ENCODE measurements at places on chromosomes 5 and 9. TPM values are rescaled to one million over a fixed set of nuclear protein-coding genes. Genes with fewer than 3 reads are reported as not detected.
A peak's percentile ranks its signal among the peaks of the same experiment; 100 is the strongest.

DNA sequence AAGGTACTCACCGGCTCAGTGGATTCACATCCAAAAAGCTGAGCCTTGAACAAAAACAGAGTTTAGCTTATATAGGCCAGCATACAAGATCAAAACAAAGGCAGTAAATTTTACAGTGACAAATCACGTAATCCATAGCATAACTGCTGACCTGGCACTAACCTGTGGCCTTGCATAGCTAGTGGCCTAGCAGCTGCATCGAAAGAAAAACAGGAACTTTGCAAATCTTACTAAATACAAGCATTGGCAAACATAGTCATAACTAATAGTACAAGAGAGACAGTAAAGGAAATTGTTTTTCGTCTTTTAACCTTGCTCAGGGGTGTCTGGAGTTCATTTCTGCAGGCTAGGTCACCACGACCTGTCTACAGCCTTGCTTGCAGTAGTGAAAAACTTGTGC, 4.8 kb downstream of the HSDL2 start:
- H3K36me3 ChIP-seq, result no peaks in the 10 kb centered on the region
- H3K27me3 ChIP-seq, result no peaks in the 10 kb centered on the region
- no peak for DNase-seq
- peaks cover 41% of the 10 kb centered on the region for H3K4me1 ChIP-seq
- peak overlapping the region; percentile 61 for H3K27ac ChIP-seq

GRCh38 chr5:74919041-74919440, 52.9 kb upstream of the FAM169A start:
- H3K4me1 ChIP-seq, result no peaks in the 10 kb centered on the region
- H3K4me3 ChIP-seq, result no peak overlapping the region
- no peak for DNase-seq
- no peaks in the 10 kb centered on the region for H3K36me3 ChIP-seq
- H3K27me3 ChIP-seq, result no peaks in the 10 kb centered on the region
- H3K27ac ChIP-seq, result no peak overlapping the region

GRCh38 chr9:21317956-21318923, 13.1 kb upstream of the IFNA5 start:
- H3K27me3 ChIP-seq, result no peaks in the 10 kb centered on the region
- no peak for DNase-seq
- H3K27ac ChIP-seq, result no peak overlapping the region
- no peak overlapping the region for H3K4me3 ChIP-seq

The FOXD4L6 gene
- not detected for total RNA-seq

DNA sequence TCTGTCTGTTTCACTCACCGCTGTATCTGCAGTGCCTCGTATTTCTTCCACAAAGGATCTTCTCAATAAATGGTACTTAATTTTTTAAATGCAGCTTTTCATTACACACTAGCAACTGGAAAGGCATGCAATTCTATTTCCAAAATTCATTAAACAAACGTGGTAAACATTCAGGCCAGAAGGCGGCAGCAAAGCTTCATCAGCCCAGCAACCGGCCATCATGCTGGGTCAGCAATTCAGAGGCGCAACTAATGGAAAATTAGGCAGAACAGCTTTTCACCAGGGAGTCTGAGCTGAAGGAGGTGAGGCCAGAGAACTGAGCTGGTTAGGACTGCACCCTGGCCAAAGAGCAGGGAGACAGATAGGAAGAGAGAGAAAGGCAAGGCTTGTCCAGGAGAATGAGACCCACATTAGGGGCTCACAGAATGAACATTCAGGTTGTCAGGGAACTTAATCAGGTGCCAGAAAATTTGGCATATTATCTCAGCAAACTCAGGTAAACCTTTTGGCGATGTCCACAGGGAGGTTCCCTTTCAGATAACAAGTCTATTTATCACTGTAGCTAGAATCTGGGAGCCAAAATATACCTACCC, 17.7 kb upstream of the RNF180 start:
- H3K36me3 ChIP-seq, result no peaks in the 10 kb centered on the region
- no peaks in the 10 kb centered on the region for H3K27me3 ChIP-seq
- H3K4me1 ChIP-seq, result no peaks in the 10 kb centered on the region

DNA sequence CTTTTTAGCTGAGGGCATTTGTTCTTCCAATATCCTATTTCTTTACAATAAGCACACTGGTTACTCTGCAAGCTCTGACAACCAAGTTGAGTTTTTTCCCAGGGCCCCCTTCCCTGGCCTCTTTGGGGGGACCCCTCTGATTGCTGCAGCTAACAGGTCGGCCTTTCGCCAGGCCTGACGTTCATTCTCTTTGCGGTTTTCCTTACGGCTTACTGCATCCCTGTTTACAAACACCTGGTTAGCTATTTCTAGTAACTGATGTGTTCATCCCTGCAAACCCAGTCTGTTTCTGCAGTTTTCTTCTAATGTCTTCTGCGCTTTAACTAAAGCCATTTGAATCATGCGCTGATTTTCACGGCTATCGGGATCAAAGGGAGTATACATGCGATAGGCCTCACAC, 37.5 kb upstream of the PPP1R26 start:
- H3K27me3 ChIP-seq, result peaks cover 18% of the 10 kb centered on the region
- peak overlapping the region; percentile 9 for H3K4me3 ChIP-seq
- H3K27ac ChIP-seq, result no peak overlapping the region
- H3K36me3 ChIP-seq, result no peaks in the 10 kb centered on the region
- no peaks in the 10 kb centered on the region for H3K4me1 ChIP-seq
- DNase-seq, result no peak

DNA sequence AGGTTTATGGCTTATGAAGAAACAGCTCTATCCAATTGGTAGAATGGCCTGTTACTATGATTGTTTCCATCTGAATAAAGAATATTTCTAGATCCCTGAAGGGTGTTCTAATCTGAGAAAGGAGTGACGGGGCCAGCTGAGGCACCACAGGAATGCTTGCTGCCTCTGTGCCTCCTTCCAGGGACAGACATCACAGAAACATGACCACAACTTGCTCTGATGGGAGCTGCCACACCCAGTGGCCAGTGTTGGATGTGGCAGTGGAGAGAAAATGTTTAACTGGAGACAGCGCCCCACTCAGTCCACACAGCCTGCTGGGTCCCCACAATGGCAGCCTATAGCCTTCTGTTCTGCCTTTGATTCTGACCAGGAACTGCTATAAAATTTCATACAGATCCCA, 38.6 kb upstream of the TESK1 start:
- H3K4me3 ChIP-seq, result no peak overlapping the region
- H3K27ac ChIP-seq, result no peak overlapping the region
- DNase-seq, result no peak
- H3K27me3 ChIP-seq, result no peaks in the 10 kb centered on the region
- H3K36me3 ChIP-seq, result peaks cover 11% of the 10 kb centered on the region

DNA sequence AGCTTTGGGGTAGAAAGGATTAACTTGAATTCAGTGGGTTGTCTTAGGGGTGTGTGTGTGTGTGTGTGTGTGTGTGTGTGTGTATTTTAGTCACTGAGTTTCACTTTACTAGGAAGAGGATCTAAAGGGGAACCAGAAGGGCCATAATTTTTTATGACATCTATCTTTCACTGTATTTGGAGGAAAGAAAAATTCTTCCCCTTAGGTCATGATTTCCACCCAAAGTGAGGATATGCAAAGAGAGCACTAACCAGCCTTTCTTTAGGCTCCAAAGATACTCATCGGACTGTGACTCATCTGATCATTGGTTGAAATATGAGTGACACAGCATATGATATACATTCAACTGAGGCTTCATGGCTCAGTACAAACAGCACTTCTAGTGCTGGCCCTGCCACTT, 75.2 kb upstream of the RASGRF2 start:
- no peak for DNase-seq
- no peaks in the 10 kb centered on the region for H3K27me3 ChIP-seq
- H3K27ac ChIP-seq, result no peak overlapping the region
- H3K4me1 ChIP-seq, result no peaks in the 10 kb centered on the region
- peaks cover 7% of the 10 kb centered on the region for H3K36me3 ChIP-seq
- H3K4me3 ChIP-seq, result no peak overlapping the region

GRCh38 chr9:137411645-137412380, 11.1 kb downstream of the EXD3 start:
- H3K27ac ChIP-seq, result peak overlapping the region; percentile 83
- no peaks in the 10 kb centered on the region for H3K36me3 ChIP-seq
- no peak overlapping the region for H3K4me3 ChIP-seq
- DNase-seq, result no peak

DNA sequence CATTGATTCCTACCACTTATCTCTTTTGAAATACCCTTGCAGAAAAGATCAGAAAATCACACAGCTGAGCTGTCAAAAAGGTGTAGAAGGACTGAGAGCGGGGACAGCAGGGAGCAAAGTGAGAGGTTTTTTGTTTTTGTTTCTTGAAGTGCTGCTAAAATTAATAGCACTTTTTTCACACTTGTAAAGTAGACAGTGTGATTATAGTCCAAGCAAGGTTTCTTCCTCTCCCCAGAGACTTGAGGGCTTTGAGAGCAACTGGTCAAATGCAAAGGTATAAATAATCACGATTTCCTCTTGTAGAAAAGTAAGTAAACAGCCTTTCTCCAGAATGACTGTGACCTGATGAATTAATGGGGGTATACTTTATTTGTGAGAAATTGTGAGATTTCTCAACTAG, 326.9 kb downstream of the ZNF608 start:
- H3K4me3 ChIP-seq, result no peak overlapping the region
- no peaks in the 10 kb centered on the region for H3K27me3 ChIP-seq
- no peak overlapping the region for H3K27ac ChIP-seq
- H3K36me3 ChIP-seq, result no peaks in the 10 kb centered on the region

- H3K4me3 ChIP-seq, result no peak overlapping the region
- peaks cover 25% of the 10 kb centered on the region for H3K27me3 ChIP-seq
- H3K36me3 ChIP-seq, result no peaks in the 10 kb centered on the region
- H3K27ac ChIP-seq, result no peak overlapping the region
- DNase-seq, result no peak
- H3K4me1 ChIP-seq, result no peaks in the 10 kb centered on the region
Measured at GRCh38 chr9:948497-948896, 28.0 kb upstream of the DMRT3 start.

The FYB1 gene
- 93.7 TPM for total RNA-seq

- H3K27ac ChIP-seq, result no peak overlapping the region
- DNase-seq, result no peak
- H3K36me3 ChIP-seq, result no peaks in the 10 kb centered on the region
- H3K4me3 ChIP-seq, result no peak overlapping the region
- H3K4me1 ChIP-seq, result no peaks in the 10 kb centered on the region
- H3K27me3 ChIP-seq, result no peaks in the 10 kb centered on the region
Measured at GRCh38 chr5:27290172-27290571, 251.8 kb upstream of the CDH9 start.

The NDUFS6 gene
- total RNA-seq, result 29.0 TPM
